ENCODE measurements at places on chromosomes 6 and 20.

DNA sequence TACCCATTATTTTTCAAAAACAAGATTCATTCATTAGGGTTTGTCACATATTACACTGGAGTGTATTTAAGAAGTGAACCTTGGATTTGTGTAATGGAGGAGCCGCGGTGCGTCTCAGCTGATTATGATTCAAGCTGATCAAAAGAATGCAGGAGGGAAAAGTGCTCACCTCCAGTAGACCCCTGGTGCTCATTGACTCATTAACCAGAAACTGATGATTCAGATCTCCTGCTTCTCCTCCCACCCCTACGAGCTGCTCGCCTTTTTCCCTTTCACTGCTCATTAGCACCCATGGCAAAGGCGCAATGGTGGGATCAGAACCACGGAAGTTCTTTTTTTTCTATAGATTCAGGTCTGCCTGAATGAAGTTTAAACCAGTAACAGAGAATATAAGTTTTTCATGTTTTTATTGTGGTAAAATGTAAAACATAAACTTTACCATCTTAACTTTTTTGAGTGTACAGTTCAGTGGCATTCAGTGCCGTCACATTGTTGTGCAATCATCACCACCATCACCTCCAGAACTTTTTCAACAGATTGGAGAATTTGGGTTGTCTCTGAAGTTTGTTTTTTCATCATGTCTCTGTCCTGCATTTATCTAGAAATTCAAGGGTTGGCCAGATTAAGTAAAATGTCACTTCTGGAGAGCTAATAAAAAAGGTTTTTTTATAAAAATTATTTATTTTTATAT is 101.6 kb downstream of the LINC00237 start:
- H3K36me3 ChIP-seq, result no peaks in the 10 kb centered on the region
- no peak overlapping the region for H3K27ac ChIP-seq
- no peak for DNase-seq
- no peaks in the 10 kb centered on the region for H3K27me3 ChIP-seq

DNA sequence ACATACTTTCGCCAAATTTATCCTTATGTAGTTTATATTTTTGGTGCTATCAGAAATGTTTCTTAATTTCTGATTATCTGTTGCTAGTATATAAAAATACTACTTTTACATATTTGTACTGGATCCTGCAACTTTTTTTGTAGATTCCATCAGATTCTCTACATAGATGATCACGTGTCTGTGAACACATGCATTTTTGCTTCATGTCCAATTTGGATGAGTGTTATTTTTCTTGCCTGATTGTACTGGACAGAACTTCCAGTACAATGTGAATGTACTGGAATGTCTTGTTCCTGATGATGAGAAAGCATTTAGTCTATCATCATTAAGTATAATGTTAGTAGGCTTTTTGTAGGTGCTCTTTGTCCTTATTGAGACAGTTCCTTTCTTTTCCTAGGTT is 25.0 kb upstream of the SSR1 start:
- DNase-seq, result no peak
- H3K4me1 ChIP-seq, result no peaks in the 10 kb centered on the region
- no peak overlapping the region for H3K4me3 ChIP-seq
- no peaks in the 10 kb centered on the region for H3K36me3 ChIP-seq
- H3K27me3 ChIP-seq, result no peaks in the 10 kb centered on the region

DNA sequence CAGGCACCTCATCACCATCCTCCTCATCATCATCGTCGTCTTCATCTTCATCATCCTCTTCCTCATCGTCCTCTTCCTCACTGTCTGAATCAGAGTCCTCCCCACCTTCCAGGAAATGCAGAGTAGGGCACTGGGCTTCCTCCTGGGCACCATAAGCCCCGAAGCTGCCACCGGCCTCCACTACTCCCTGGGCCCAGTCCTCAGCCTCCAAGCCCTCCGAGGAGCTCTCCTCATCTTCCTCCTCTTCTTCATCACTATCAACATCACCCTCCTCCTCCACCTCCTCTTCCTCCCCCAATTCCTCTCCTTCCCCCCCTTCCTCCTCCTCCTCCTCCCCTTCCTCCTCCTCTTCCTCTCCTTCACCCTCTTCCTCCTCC is 1.7 kb downstream of the CENPB start:
- peak overlapping the region; percentile 87 for H3K27ac ChIP-seq
- H3K4me3 ChIP-seq, result peak overlapping the region; percentile 65
- H3K36me3 ChIP-seq, result no peaks in the 10 kb centered on the region
- no peak for DNase-seq
- no peaks in the 10 kb centered on the region for H3K27me3 ChIP-seq
- peaks cover 21% of the 10 kb centered on the region for H3K4me1 ChIP-seq

- no peaks in the 10 kb centered on the region for H3K36me3 ChIP-seq
- no peak for DNase-seq
- no peak overlapping the region for H3K4me3 ChIP-seq
- H3K27me3 ChIP-seq, result peaks cover 6% of the 10 kb centered on the region
- H3K27ac ChIP-seq, result no peak overlapping the region
Measured at GRCh38 chr20:2387180-2387577, 6.5 kb downstream of the TGM6 start.

GRCh38 chr20:35303735-35304491 is 11.7 kb upstream of the FAM83C start:
- H3K27ac ChIP-seq, result peak overlapping the region; percentile 97
- H3K27me3 ChIP-seq, result no peaks in the 10 kb centered on the region
- peaks cover 71% of the 10 kb centered on the region for H3K4me1 ChIP-seq
- H3K4me3 ChIP-seq, result no peak overlapping the region
- DNase-seq, result peak; percentile 91

GRCh38 chr6:14784596-14785492 is 461.0 kb upstream of the JARID2 start:
- no peaks in the 10 kb centered on the region for H3K27me3 ChIP-seq
- no peak for DNase-seq
- H3K4me1 ChIP-seq, result no peaks in the 10 kb centered on the region
- no peak overlapping the region for H3K4me3 ChIP-seq

GRCh38 chr6:111548368-111548767 is 57.3 kb downstream of the TRAF3IP2 start:
- DNase-seq, result no peak
- H3K36me3 ChIP-seq, result no peaks in the 10 kb centered on the region
- peaks cover 50% of the 10 kb centered on the region for H3K4me1 ChIP-seq
- H3K4me3 ChIP-seq, result no peak overlapping the region
- peak overlapping the region; percentile 92 for H3K27ac ChIP-seq

DNA sequence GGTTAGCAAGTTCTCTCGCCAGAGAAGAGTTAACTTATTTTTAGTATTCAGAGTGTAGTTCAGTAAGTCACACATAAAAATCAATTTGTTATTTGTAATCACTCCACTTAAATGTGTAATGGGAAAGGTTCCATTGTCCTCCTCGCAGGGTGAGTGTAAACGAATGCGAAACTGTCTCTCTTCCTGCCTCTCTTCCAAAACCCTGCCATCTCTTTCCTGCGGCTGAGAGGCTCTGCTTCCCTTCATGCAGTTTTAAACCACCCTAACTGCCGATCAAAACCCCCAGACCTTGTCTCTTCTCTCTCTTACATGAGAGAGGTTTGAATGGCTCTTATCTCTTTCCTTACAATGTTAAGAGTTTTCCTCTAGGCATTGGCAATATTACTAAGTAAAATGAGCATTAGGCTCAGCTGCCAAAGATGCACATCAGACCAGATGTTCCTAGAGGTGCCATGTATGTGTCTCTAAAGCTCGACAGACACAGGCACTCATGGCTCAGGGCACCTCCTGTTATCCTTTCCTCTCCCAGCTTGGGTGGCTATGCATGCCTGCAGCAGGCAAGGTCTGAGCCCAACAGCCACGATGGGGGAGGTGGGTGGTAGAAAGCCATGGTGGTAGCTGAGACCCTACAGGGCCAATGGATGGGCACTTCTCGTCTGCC is 91.2 kb downstream of the JARID2 start:
- DNase-seq, result no peak
- no peaks in the 10 kb centered on the region for H3K36me3 ChIP-seq
- H3K27ac ChIP-seq, result no peak overlapping the region

GRCh38 chr6:154511791-154512190 is 1.3 kb upstream of the CNKSR3 start:
- H3K4me3 ChIP-seq, result peak overlapping the region; percentile 34
- no peaks in the 10 kb centered on the region for H3K36me3 ChIP-seq
- no peak for DNase-seq

DNA sequence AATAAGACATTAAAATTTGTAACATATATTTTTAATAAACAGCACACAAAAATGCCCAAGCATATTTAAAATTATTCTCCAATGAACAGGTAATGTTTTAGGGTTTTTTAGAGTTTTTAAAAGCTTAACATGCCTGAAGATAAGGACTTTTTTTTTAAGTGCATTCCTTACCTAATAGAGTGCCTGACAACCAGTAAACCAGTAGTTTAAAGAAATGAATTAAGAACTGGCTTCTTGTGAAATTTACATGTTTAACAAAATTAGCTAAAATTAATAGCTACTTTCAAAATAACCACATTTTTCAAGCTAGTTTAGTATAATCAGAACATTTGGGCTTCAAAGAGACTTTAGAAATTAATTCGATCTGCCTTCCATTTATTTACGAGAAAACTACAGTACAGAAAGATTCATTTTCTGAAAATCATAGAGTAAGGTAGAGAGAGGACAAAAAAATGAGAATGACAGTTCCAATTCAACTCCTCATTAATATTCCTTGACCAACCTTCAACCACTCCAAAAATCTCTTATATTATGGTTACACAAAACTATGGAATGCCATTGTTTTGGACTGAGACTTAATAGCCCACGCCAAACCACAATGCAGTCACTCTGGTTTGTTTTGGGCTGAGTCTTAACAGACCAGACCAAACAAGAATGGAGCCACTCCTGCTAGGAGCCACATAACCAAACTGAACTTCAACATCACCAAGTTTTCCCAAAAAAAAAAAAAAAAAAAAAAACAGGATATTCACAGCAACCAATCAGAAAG is 5.7 kb upstream of the PLN start:
- no peaks in the 10 kb centered on the region for H3K36me3 ChIP-seq
- no peaks in the 10 kb centered on the region for H3K4me1 ChIP-seq
- H3K4me3 ChIP-seq, result no peak overlapping the region

DNA sequence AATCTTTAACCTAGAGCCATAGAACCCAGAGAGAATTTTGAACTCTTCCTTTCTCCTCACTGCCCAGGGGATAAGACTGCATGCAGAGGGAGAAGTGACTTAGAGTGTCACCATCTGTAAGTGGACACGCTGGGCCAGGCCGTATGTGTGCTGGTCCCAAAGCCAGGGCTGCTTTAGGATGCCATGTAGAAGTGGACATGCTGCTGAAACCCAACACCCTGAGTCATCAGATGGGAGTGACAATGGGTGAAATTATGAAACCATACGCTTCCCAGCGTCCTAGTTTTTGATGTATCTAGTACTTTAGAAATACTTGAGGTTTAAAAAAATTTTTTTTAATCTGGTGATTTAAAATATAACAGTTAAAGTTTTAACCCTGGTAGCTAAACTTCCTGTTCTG is 191.1 kb downstream of the FNDC1 start:
- H3K27ac ChIP-seq, result no peak overlapping the region
- H3K27me3 ChIP-seq, result peaks cover 12% of the 10 kb centered on the region

GRCh38 chr6:2181567-2181966 is 63.8 kb downstream of the GMDS start:
- no peak overlapping the region for H3K4me3 ChIP-seq
- no peaks in the 10 kb centered on the region for H3K27me3 ChIP-seq
- H3K27ac ChIP-seq, result no peak overlapping the region
- no peak for DNase-seq
- H3K36me3 ChIP-seq, result no peaks in the 10 kb centered on the region

DNA sequence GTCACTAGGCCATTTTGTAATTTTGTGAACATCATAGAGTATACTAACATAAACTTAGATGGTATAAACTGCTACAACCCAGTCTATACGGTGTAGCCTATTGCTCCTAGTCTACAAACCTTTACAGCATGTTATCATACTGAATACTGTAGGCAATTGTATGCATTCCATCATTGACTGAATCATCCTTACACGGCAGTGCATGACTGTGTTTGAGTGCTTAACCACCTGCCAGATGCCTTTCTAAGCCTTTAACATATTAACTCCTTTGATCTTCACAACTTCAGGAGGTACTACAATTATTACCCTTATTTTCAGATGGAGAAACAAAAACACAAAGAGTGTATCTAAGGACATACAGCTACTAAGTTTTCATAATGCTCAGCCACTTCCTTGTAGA is 14.0 kb downstream of the DPPA5 start:
- no peaks in the 10 kb centered on the region for H3K4me1 ChIP-seq
- no peak for DNase-seq
- H3K27me3 ChIP-seq, result peaks cover 2% of the 10 kb centered on the region
- no peaks in the 10 kb centered on the region for H3K36me3 ChIP-seq
- H3K4me3 ChIP-seq, result no peak overlapping the region

DNA sequence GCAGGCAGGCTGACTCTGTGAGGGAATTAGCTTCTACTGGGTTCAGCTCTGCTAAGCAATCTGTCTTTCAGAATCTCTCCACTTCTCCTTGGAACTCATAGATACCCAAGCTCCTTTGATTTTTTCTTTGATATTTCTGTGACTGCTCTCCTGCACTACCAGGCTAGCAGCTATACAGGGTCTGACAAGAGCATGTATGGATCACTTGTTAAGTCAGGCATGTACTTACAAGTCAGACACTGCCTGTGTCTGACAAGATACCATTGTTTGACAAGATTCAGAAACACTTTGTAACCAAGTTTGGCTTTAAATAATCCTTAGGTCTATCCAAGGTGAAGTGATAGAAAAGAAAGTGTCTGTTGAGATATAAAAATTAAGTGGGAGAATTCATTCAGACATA is 79.5 kb downstream of the SESN1 start:
- H3K27ac ChIP-seq, result no peak overlapping the region
- H3K36me3 ChIP-seq, result no peaks in the 10 kb centered on the region
- no peak for DNase-seq

- H3K36me3 ChIP-seq, result no peaks in the 10 kb centered on the region
- H3K27ac ChIP-seq, result no peak overlapping the region
- DNase-seq, result no peak
- H3K4me1 ChIP-seq, result no peaks in the 10 kb centered on the region
- no peak overlapping the region for H3K4me3 ChIP-seq
- H3K27me3 ChIP-seq, result peaks cover 20% of the 10 kb centered on the region
Measured at GRCh38 chr20:17456279-17456678, 74.9 kb downstream of the BFSP1 start.

DNA sequence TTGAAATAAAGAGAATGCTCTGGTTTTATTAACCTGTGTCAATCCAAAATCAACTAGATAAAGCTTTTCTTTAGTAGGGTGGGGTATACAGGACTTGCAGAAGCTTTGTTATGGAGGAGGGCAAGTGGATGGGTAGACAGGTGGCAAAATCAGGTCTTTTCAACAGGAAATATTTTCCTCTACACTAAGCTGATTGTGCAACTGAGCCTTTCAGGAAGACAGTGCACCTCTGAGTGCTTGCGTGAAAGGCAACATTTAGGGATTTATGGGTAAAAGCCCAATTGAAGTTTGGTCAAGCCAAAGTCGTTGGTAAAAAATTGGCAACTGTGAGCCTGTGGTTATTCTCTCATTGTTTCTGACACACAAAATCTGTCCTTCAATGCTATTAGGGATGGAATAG is 23.8 kb upstream of the TUBB2A start:
- no peaks in the 10 kb centered on the region for H3K4me1 ChIP-seq
- no peak for DNase-seq
- peaks cover 3% of the 10 kb centered on the region for H3K27me3 ChIP-seq
- no peak overlapping the region for H3K4me3 ChIP-seq
- H3K36me3 ChIP-seq, result no peaks in the 10 kb centered on the region
